Progenitor cell of endocrine pancreas (in vitro differentiated cells): ENCODE measurements at places on chromosomes 7 and 10.
A peak's percentile ranks its signal among the peaks of the same experiment; 100 is the strongest.

DNA sequence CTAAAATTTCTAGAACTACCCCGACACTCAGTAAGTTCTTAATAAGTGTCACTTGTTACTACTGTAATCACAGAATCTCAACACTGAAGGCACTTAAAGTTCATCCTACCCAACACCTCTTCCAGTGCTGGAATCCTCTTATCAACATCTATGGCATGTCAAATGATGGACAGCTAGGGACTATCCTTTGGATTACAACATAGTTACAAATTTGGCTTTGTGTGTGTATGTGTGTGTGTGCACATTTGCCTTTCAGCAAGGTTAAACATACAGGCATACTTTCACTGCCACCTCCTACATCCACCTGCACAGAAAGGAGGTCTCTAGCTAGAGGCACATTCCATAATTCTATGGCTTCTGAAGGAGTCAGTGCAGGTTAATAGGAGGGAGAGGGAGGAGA, 25.8 kb downstream of the PTTG1IP2 start:
- no peak for DNase-seq

DNA sequence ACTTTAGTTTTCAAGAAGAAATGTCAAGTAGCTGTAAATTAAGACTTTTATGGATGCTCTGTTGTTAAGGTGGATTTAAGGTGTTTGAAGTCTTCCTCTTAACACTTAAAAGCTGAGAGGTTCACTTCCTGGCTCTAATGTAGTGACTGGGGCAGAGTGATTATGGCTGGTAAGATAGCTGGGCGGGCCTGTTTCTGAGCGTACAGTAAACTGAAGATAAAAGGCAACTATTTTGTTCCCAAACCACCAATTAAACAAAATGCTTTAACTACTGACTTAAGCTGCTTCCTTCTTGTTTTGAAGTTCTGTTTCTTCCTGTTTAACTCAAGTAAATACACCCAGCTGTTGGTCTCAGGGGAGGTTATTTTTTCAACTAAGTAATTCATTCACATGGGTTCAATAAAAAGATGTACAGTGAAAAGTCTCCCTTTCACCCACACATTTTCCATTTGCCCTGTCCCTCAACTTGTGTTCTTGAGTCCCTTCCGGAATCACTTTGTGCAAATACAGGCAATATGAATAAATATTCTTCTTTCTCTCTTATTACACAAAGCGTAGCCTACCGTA, 19.3 kb downstream of the VWA2 start:
- DNase-seq = no peak

DNA sequence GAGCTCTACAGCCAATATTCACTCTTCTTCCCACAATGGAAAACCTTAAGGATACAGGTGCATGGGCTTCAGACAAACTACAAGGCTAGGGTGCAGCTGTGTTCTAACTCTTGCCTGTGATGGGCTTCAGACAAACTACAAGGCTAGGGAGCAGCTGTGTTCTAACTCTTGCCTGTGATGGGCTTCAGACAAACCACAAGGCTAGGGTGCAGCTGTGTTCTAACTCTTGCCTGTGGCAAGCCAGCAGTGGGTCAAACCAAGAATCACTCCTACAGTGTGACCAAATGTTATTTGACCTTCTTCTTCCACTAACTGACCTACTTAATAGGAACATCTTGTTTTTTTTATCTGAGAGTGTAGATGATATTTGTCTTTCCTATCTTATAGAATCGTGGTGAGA, 7.4 kb downstream of the SORCS1 start:
- DNase-seq = no peak

- no peak for DNase-seq
These were observed 1057.3 kb downstream of the CNTNAP2 start for GRCh38 chr7:147173883-147174282.

GRCh38 chr10:11237571-11237970, 219.9 kb downstream of the CELF2 start:
- no peak for DNase-seq

GRCh38 chr10:26468700-26469099, 30.6 kb downstream of the APBB1IP start:
- DNase-seq = no peak

DNA sequence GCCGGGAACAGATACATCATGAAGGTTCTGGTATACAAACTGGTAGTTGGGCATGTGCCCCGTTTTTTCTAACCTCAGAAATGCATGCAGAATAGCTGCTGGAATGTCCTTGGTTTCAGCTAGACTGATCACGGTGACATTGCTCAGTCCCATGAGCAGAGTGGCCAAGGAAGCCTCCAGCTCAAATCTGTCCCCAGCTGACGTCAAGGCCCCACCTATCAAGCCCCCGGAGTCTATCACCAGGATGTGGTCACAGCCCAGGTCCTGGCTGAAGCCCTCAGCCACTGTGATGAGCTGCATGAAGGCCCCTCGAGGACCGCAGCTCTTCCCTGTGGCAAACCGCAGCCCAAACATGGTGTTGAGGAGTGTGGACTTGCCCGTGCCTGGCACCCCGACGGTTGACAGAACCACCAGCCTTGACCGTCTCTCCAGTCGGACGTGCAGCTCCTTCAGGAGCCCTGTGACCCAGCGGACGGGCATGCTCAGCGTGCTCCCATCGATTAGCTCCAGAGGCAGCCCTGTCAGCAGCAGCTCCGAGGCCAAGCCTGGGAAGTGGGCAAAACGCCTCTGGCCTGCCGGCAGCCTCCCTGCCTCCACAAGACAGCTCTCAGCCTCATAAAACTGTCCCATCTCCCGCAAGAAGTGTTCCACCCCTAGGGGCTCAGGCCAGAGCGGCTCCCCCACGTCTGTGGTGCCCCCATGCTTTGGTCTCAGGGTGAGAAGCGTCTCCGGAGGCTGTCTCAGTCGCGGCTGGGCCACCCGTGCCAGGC, 7.8 kb upstream of the MRPS24 start:
- DNase-seq = no peak

DNA sequence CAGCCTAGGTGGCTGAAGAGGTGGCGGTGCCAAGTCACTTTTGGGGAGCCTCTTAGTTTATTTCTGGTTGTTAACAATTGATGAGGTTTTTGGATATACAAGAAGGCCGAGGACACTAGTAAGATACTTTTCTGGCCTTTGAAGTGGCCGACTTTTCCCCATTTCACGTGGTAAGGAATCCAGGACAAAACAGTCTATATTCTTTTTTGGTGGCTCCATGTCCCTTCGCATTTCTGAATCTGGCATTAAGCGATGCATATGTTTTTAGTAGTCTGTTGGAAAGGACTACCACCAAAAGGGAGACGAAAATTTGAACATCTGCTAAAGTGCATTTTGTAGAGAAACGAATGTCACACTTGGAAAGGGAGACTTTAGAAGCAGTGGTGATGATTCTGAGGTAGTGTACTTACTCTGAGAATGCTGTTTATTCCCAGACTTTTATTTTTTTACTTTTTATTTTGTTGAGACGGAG, 1.5 kb downstream of the MLLT10 start:
- DNase-seq = no peak

GRCh38 chr10:132458586-132459300, 61.7 kb downstream of the PWWP2B start:
- DNase-seq = peak; percentile 71

GRCh38 chr10:100175875-100176274, 10.0 kb downstream of the ERLIN1 start:
- no peak for DNase-seq

GRCh38 chr10:1653321-1653720, 84.0 kb downstream of the ADARB2 start:
- no peak for DNase-seq

DNA sequence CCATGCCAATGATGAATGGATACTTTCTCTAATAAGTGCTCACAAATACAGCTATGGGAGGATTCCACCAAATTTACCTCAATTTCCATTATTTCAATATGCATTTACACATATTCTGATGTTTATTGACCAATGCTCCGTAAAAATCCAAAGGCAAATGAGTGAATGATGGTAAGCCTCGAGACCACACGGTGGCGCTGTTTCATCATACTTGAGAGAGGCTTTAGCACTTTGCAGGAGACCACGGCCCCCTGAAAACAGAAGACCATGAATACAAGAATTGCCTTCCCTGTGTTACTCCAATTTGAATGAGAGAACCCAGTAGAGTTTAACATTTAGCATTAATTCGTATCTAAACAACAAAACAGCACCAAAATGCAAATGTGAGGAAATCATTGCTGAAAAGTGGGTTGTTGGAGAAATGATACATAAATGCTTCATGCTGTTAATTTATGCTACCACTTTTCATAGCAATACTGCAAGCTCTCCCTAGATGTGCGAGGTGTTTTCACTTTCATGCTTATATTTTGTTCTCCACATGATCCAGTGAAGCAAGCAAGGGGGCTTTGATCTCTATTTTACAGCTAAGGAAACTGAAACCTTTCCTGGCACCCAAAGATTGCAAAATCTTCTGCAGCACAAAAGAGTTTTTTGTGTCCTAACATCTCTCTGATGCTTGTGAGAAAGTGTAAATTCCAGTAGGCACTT, 35.4 kb downstream of the TRIL start:
- DNase-seq = peak; percentile 51

- DNase-seq = no peak
These were observed 57.4 kb downstream of the MINDY4 start for GRCh38 chr7:30828591-30828990.

DNA sequence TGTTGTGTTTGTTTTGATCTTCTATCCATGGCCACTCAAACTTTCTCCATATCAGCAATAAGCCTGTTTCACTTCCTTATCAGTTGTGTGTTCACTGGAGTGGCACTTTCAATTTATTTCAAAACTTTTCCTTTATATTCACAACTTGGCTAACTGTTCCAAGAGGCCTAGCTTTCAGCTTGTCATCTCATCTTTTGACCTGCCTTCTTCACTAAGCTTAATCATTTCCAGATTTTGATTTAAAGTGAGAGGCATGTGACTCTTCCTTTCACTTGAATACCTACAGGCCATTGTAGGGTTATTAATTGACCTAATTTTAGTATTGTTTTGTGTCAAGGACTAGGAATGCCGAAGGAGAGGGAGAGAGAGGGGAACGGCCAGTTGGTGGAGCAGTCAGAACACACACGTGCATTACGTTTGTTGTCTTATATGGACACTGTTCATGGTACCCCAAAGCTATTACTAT, 5.5 kb upstream of the GNAT3 start:
- no peak for DNase-seq
